ENCODE measurements at places on chromosomes 11 and 22.

DNA sequence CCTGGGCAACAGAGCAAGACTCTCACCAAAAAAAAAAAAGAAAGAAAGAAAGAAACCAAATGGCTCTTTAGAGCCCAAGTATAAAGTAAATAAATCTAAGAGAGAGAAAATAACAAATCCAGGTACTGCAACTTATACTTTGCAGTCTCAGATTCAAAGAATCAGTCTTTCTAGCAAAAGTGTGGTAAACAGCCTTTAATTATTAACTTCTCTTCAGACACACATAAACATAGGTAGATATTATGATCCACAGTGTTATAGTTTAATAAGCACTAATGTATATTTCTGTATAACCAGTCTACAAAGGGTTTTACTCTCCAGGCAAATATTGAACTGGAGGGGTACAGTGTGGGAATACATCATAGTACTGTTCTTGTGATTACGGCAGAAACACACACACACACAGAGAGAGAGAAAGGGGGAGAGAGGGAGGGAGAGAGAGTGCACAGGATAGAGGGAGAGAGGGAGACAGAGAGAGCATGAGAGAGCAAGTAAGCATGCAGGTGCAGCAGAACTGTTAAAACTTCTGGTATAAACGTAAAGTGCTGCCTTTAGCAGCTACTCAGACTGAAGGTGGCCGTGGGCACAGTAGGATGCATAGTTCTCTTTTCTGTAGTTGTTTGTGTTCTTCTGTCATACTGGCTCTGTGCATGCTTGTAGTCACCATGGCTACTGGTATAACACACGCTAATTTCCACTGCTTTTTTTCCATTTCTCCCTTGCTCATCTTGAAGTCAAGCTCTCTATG, 32.3 kb downstream of the MTMR2 start:
- no peak for DNase-seq

DNA sequence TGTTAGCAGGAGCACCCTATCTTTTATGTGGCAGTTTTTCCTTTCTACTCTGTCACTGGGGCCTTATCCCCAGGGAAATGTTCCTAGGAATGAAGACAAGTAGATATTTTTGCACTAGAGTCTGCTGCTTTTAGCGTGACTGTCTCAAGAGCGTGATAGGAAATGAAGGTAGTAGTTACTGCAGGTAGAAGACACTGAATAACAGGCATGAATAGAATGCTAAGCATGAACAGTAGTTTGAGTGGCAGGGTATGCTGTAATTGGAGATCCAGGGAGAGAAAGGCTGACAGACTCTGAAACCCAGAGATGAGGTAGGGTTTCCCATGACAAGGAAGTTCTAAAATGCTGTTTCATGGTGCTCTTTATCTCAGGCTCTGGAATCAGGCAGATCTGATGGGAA, 475.1 kb downstream of the NELL1 start:
- DNase-seq: no peak

GRCh38 chr22:33063611-33064010, 5.4 kb upstream of the SYN3 start:
- DNase-seq: no peak

GRCh38 chr22:32648486-32648885, 153.0 kb upstream of the TIMP3 start:
- no peak for DNase-seq

GRCh38 chr11:35105319-35106079, 33.5 kb upstream of the CD44 start:
- no peak for DNase-seq

GRCh38 chr11:44952500-44953260, 2.0 kb upstream of the TP53I11 start:
- DNase-seq: no peak

DNA sequence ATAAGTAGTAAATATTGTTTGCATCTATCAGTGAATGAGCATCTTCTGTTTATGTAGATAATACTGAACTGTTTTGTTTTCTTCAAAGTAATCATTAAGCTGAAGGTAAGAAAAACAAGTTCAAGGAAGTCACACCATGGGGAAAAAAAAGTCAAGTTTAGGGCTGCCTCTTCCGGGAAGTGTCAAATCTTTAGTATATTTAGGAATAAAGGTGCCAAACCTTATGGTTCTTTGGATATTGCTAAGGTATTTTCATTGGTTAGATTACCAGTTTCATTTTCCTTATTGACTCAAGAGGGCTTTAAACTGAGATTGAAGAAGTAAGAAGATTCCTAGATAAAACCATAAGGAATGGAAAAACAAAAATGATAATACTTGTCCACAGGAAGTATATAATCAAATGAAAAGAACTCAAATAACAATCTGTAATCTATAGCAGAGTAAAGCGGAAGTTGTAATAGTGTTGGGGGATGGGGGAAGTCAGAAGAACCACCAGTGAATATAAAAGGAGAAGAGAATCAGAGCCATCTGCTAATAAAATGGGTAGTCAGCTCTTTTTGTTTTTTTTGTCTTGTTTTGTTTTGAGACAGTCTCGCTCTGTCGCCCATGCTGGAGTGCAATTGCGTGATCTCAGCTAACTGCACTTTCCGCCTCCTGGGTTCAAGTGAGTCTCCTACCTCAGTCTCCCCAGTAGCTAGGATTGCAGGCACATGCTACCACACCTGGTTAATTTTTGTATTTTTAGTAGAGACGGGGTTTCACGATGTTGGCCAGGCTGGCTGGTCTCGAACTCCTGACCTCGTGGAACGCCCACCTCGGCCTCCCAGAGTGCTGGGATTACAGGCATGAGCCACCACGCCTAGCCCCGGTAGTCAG, 2.3 kb downstream of the ATM start:
- no peak for DNase-seq

DNA sequence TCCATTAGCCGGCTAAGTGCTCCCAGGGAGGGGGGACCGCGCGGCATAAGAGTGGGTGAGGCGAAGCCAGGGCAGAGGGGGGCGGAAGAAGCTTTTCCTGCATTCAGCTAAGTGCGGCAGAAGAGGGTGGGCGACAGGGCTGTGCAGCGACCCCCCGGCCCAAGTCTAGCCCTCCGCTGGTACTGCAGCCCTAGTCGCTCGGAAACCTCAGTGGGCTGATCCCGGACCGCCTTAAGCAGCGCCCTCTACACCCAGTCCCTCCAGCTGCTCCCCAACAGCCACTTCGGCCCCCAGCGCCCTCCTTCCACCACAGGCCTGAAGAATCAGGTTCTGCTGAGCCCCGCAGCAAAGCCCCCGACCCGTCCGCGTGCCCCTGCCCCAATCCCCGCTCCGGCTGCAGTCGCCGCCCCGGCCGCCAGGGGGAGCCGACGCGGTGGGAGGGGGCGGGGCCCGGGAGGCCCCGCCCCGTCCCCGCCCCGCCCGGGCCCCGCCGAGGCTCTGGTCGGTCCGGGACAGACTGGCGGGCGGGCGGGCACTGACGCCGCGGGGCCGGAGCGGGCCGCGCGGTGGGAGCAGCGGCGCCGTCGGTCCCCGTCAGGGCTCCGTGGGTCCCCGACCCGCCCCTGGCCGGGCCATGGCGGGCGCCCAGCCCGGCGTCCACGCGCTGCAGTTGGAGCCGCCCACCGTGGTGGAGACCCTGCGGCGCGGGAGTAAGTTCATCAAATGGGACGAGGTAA, at the start of gene PLCB3:
Gene PLCB3 (plus strand): TSS at position 515 of the 737 bp plus-strand sequence. CDS start 120 bp downstream, at position 635.
- DNase-seq: no peak

GRCh38 chr22:30371981-30372380, 15.2 kb downstream of the CCDC157 start:
- DNase-seq: no peak

All from urinary bladder (tissue), 4 donors.